ENCODE measurements at places on chromosomes 4 and X.

GRCh38 chr4:36024901-36025660 is 219.2 kb downstream of the ARAP2 start:
- no peak for DNase-seq
- peaks cover 9% of the 10 kb centered on the region for H3K4me1 ChIP-seq
- no peaks in the 10 kb centered on the region for H3K36me3 ChIP-seq
- no peak overlapping the region for H3K4me3 ChIP-seq
- no peaks in the 10 kb centered on the region for H3K27me3 ChIP-seq

DNA sequence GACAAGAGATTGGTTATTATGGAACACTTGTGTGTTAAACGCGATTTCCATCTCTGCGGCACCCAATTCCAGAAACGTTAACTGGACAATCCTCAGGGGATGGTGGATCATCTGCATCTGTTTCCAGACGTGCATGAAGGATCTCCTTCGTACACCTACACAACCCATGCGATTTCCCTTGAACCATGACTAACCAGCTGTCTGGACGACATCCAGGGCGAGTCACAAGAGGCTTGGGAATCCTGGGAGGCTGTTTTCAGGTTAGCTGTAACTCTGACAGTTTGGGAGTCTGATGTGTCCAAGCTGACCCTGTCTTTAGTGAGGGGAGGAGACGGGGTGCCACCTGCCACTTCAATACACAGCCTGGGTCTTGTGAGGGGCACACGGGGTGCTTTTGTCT is 84.5 kb downstream of the GATB start:
- no peak overlapping the region for H3K27ac ChIP-seq
- no peaks in the 10 kb centered on the region for H3K36me3 ChIP-seq
- no peak for DNase-seq
- H3K27me3 ChIP-seq, result no peaks in the 10 kb centered on the region

GRCh38 chr4:13344216-13344615 is 139.9 kb downstream of the RAB28 start:
- no peak overlapping the region for H3K4me3 ChIP-seq
- no peak overlapping the region for H3K27ac ChIP-seq
- H3K36me3 ChIP-seq, result no peaks in the 10 kb centered on the region
- no peak for DNase-seq

GRCh38 chr4:153138736-153139135 is 65.5 kb upstream of the TRIM2 start:
- H3K4me1 ChIP-seq, result peaks cover 17% of the 10 kb centered on the region
- no peak for DNase-seq
- no peaks in the 10 kb centered on the region for H3K27me3 ChIP-seq
- no peak overlapping the region for H3K27ac ChIP-seq
- H3K4me3 ChIP-seq, result no peak overlapping the region

- no peak for DNase-seq
- H3K36me3 ChIP-seq, result peaks cover 17% of the 10 kb centered on the region
- no peak overlapping the region for H3K27ac ChIP-seq
- no peaks in the 10 kb centered on the region for H3K27me3 ChIP-seq
- H3K4me1 ChIP-seq, result peaks cover 3% of the 10 kb centered on the region
Observed at GRCh38 chrX:72142094-72142793, 10.5 kb upstream of the RTL5 start.

- H3K27ac ChIP-seq, result no peak overlapping the region
- DNase-seq, result no peak
- no peaks in the 10 kb centered on the region for H3K4me1 ChIP-seq
- peaks cover 37% of the 10 kb centered on the region for H3K36me3 ChIP-seq
Observed at GRCh38 chrX:2373615-2374014, 127.2 kb downstream of the DHRSX start.

Measured in mesothelial cell of epicardium (in vitro differentiated cells).